NCI-H1092 treated with DMSO at 0.1 percent for 48 hours (cell line): ENCODE measurements at places on chromosomes 11 and 22.

- DNase-seq: no peak
These were observed 14.8 kb upstream of the MAML2 start for GRCh38 chr11:96357794-96358193.

DNA sequence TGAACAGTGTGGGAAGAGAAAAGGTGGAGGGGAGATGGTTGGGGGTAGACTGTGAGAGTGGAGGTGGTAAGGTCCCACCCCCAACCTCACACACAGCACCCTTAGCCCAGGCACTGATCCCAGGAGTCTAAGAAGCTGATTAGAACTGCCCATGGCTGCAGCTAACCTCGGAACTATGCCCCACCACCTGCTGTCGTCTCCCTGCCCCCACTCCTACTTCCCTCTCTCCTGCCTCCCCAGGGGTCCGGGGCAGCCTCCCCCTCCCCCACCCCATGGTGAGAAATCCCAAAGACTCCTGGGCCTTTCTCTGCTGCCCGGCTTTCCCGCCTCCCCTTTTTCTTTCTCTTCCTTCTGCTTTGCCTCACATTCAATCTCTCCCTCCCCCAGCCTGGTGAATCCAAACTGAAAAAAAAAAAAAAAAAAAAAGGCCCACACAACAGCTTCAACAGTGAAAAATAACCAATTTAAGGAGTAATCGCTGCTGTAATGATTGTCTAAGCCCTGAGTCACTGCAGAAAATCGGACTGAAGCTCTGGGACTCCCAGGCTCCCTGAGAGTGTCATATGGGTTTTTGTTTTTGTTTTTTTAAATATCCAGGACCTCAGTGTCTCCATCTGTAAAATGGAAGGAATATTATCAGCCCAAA lies 9.6 kb upstream of the TP53I11 start:
- DNase-seq: no peak

DNA sequence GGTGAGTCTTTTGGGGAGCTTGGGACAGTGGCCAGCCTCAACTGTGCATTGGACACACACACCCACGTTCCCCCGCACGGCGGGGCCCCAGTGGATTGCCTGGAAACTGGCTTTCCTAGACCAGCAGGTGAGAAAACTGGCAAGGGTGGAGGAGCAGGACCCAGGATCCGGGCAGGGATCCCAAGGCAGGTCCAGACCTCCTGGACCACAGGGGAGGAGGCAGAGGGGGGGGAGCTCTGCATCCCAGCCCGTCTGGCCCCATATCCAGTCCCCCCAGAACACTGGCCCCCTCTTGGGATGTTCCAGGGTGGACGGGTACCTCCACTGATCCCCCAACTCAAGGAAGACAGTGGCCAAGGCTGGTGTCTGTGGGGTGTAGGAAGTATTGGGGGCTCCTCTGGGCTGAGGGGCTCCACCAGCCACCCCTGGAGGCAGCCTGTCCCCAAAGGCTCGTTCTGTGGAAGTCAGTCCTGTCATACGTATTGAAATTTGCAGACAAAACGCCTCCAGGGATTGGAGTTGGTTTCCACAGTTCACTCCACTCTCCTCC lies 89.3 kb upstream of the LINC01488 start:
- DNase-seq: no peak

DNA sequence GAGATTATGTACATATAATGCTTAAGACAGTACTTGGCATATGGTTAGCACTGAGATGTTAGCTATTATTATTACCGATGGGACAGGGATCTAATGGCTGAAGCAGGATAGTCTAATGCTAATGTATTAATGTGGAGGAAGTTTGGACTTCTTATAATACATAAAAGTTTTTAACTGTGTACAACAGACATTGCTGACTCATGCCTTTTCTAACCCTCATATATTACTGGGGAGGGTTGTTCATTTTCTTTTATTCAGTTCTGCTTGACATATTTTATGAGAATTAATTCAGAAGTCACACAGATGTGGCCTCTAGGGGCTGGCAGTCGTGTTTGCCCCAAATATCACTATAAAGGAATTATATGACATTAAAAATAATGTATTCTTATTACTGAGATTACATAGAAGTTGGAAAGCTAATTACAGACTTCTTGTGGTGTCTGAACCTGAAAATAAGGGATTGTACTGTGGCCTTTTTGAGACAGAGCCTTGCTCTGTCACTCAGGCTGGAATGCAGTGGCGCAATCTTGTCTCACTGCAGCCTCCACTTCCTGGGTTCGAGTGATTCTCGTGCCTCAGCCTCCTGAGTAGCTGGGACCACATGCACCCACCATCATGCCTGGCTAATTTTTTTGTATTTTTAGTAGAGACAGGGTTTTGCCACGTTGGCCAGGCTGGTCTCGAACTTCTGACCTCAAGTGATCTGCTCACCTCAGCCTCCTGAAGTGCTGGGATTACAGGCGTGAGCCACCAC lies 10.1 kb downstream of the CCDC90B start:
- no peak for DNase-seq

GRCh38 chr22:22388090-22388489 lies 120.5 kb downstream of the ZNF280B start:
- DNase-seq: no peak

GRCh38 chr11:8917157-8917825 lies 6.3 kb downstream of the AKIP1 start:
- DNase-seq: no peak

- DNase-seq: no peak
These were observed 97.3 kb downstream of the KCNC1 start for GRCh38 chr11:17831883-17832282.

DNA sequence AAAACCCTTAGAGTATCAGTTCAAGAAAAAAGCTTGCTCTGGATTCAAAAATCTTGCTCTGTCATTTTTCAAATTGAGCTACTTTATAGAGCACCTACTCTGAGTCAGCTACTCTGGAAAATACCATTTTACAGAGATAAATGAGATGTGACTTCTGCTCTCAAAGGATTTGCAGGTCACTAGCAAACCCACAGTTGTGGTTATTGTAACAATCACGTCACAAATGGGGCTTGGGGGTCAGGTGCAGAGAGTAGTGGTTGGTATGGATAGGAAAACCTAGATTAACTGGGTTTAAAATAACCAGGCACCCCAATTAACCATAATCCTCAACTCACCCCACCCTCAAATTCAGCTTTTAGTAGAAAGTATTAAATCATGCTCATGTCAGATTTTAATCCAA lies 52.3 kb downstream of the MSANTD4 start:
- DNase-seq: no peak

DNA sequence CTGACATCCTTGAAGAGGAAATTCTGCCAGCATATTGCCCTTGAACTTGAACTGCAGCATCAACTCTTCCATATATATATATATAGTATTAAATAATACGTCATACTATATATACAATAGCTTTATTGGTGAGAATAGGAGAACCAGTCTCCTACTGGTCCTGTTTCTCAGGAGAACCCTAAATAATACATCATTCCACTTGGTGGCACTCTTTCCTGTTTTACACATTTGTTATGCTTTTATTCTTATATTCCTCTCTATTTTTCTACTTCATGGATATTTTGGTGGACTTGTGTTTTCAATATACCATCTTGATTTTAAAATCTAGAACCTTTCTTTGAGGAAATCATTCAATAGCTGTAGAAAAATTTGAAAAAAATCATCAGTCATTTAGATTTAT lies 193.3 kb downstream of the TRPC6 start:
- DNase-seq: no peak
